Activated naive CD8-positive, alpha-beta T cell treated with anti-CD3 and anti-CD28 coated beads for 36 hours (primary cell): ENCODE measurements at places on chromosomes 6 and 20.

GRCh38 chr20:57605045-57605444 is 15.2 kb downstream of the ZBP1 start:
- H3K4me3 ChIP-seq: no peak overlapping the region
- no peak for DNase-seq
- H3K27me3 ChIP-seq: no peaks in the 10 kb centered on the region
- H3K27ac ChIP-seq: no peak overlapping the region
- peaks cover 7% of the 10 kb centered on the region for H3K4me1 ChIP-seq

DNA sequence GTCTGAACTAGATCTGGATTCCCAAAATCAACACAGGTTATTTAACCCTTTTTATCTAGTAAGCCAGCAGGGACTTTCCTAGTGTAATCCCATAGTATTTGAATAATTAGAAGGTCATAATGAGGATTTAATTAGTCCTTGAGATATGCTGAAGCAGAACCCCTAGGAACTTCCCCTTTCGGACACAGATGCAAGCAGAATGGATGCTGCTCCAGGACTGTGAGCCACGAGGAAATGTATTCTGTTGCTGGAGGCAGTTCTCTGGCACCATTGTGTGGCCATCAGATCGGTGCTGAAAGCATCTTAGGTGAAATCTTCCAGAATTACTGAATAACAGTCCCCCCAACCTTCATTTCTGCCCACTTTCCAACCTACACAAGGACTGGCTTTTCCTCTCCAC is 206.9 kb downstream of the TMEM242 start:
- H3K4me3 ChIP-seq: no peak overlapping the region
- peaks cover 14% of the 10 kb centered on the region for H3K4me1 ChIP-seq
- no peaks in the 10 kb centered on the region for H3K27me3 ChIP-seq
- H3K27ac ChIP-seq: no peak overlapping the region

- DNase-seq: no peak
- H3K27ac ChIP-seq: no peak overlapping the region
- H3K36me3 ChIP-seq: no peaks in the 10 kb centered on the region
- no peaks in the 10 kb centered on the region for H3K27me3 ChIP-seq
Measured at GRCh38 chr20:24842918-24843715, 106.0 kb upstream of the CST7 start.

DNA sequence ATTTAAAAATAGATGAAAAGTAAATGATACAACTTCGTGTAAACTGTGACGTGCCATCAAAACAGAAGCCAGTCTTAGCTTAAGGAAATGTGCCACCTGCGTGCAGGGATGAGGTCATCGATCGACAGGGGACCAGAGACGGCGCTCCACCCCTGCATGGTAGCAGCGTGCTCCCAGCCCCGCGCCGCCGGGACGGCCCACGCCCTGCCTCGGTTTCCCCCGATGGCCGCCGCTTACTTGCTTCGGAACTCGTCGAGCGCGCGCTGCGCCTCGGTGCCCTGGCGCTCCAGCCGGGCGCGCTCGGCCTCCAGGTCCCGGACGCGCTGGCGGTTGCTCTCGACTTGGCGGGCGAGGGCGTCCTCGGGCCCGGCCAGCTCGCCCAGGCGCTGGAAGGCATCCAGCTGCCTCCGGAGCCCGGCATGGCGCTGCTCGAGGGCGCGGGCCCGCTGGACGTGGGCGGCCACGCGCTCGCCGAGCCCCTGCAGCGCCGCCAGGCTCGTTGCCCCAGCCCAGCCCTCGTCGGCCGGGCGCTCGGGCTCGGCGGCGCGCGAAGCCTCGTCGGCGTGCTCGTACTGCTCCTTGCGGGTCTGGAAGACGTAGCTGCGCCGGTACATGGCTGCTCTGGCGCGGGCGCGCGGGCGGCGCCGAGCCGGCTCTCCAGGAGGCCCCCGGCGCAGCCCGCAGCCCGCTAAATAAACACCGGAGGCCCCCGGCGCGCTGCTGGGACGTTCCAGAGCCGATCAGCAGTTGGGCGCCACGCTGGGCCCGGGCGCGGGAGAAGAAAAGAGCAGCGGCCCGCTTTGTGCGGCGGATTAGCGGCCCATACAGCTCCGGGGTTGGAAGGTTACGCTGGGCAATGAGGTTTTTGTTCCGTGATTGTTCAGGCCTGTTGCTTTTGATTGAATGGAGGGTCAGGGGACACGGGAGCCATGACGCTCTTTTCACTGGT is at the start of gene BFSP1:
TSS of gene BFSP1 (minus strand) at position 664 of the 949 bp plus-strand sequence. CDS start at position 614, 50 bp downstream.
- peaks cover 27% of the 10 kb centered on the region for H3K27me3 ChIP-seq
- H3K4me3 ChIP-seq: peak within 1 kb of the TSS; percentile 82
- peak; percentile 62 for DNase-seq

- no peak for DNase-seq
- no peak overlapping the region for H3K4me3 ChIP-seq
- no peaks in the 10 kb centered on the region for H3K4me1 ChIP-seq
- H3K27ac ChIP-seq: no peak overlapping the region
- H3K36me3 ChIP-seq: no peaks in the 10 kb centered on the region
Measured at GRCh38 chr20:55329108-55329507, 676.2 kb downstream of the CBLN4 start.

GRCh38 chr6:151409679-151410078 is 18.3 kb upstream of the ZBTB2 start:
- no peak overlapping the region for H3K4me3 ChIP-seq
- H3K36me3 ChIP-seq: peaks cover 40% of the 10 kb centered on the region
- no peaks in the 10 kb centered on the region for H3K27me3 ChIP-seq
- no peak overlapping the region for H3K27ac ChIP-seq

DNA sequence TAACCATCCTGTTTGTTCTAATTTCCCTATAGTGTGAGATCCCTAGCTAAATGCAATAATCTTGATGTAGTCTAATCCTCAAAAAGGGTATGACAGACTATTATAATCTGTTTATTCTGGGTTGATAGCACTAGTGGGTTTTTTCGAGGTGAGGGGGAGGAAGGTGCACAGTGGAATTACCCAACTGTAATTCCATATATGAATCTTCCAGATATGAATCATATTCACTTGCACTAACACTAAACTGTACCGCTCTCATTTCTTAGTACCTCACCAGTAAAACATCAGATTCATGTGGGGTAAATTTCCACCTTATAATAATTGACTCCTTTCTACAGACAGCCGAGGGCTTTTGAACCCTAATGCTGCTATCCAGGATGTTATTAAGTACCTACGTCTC is 16.5 kb downstream of the NCOA7 start:
- peaks cover 65% of the 10 kb centered on the region for H3K4me1 ChIP-seq
- H3K4me3 ChIP-seq: peak overlapping the region; percentile 26
- DNase-seq: no peak
- no peaks in the 10 kb centered on the region for H3K27me3 ChIP-seq

- H3K36me3 ChIP-seq: no peaks in the 10 kb centered on the region
- peaks cover 57% of the 10 kb centered on the region for H3K27me3 ChIP-seq
- H3K27ac ChIP-seq: peak overlapping the region; percentile 13
Measured at GRCh38 chr20:18276821-18277220, 11.5 kb upstream of the ZNF133 start.

GRCh38 chr20:41245086-41245707 is 72.3 kb downstream of the ZHX3 start:
- H3K4me1 ChIP-seq: peaks cover 15% of the 10 kb centered on the region
- H3K27ac ChIP-seq: no peak overlapping the region
- H3K4me3 ChIP-seq: no peak overlapping the region
- no peak for DNase-seq

- H3K36me3 ChIP-seq: no peaks in the 10 kb centered on the region
- no peak overlapping the region for H3K4me3 ChIP-seq
- H3K4me1 ChIP-seq: no peaks in the 10 kb centered on the region
- no peak for DNase-seq
- H3K27me3 ChIP-seq: peaks cover 5% of the 10 kb centered on the region
- H3K27ac ChIP-seq: no peak overlapping the region
Measured at GRCh38 chr6:53119349-53119748, 29.3 kb downstream of the GCM1 start.

DNA sequence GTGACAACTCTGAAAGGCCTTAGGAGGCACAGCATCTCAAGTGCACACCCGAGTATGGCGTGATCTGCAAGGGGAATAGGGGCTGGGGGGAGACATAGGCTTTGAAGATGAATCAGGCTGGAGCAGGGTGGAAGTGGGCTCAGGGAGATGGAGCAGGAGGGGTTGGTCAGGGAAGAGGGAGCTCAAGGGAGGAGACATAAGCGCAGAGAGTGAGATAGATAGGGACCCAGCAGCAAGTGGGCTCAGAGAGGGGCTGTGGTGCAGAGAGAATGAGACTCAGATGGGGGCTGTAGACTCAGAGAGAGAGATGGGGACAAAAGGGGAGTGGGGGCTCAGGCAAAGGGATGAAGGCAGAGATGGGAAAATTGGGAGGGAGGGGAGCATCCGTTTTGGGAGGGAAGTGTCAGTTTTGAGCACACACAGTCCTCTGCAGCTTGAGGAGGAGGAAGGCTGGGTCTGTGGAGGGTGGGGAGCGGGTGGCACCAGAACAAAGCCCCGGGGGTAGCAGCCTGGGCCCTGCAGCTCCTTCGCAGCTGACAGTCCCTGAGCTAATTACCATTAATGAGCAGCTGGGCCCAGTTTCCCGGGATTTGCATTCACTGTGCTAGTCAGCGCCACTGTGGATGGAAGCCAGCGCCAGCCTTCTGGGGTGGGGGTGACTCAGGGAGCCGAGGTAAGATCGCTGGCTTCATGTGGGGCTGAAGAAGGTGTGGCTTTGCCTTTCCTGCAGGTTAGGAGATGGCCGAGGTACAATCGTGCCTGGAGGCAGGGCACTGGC is 18.7 kb downstream of the SRXN1 start:
- H3K4me3 ChIP-seq: no peak overlapping the region
- peaks cover 4% of the 10 kb centered on the region for H3K27me3 ChIP-seq
- H3K27ac ChIP-seq: no peak overlapping the region
- H3K36me3 ChIP-seq: no peaks in the 10 kb centered on the region
- no peaks in the 10 kb centered on the region for H3K4me1 ChIP-seq

GRCh38 chr6:161434921-161435747 is 161.3 kb upstream of the AGPAT4 start:
- DNase-seq: no peak
- H3K4me1 ChIP-seq: no peaks in the 10 kb centered on the region
- H3K36me3 ChIP-seq: no peaks in the 10 kb centered on the region
- no peak overlapping the region for H3K4me3 ChIP-seq
- H3K27ac ChIP-seq: no peak overlapping the region

DNA sequence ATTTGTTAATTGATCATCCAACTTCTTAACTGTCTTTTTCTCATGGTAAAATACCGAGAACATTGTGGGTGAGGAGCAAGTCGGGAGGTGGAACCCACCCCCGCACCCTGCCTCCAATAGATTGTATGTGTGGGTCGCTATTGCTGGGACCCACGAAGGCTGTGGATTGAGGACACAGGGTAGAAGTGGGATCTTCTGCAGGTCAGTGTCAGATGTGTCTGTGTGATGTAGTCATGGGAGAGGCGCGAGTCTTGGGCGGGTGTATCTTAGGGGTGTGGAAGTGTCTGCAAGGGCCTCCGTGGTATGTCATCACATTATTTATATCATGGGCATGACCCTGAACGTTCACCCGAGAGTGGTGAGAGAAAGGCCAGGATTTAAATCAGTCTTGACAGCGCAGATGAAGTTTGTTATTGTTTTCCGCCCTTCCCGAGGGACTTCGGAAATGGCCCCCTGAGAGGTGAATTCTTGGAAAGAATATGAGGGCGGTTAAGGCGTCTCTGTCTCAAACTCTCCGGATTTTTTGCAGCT is 472 bp upstream of the PAQR8 start:
- peak overlapping the region; percentile 82 for H3K27ac ChIP-seq
- no peaks in the 10 kb centered on the region for H3K27me3 ChIP-seq
- peaks cover 29% of the 10 kb centered on the region for H3K36me3 ChIP-seq

DNA sequence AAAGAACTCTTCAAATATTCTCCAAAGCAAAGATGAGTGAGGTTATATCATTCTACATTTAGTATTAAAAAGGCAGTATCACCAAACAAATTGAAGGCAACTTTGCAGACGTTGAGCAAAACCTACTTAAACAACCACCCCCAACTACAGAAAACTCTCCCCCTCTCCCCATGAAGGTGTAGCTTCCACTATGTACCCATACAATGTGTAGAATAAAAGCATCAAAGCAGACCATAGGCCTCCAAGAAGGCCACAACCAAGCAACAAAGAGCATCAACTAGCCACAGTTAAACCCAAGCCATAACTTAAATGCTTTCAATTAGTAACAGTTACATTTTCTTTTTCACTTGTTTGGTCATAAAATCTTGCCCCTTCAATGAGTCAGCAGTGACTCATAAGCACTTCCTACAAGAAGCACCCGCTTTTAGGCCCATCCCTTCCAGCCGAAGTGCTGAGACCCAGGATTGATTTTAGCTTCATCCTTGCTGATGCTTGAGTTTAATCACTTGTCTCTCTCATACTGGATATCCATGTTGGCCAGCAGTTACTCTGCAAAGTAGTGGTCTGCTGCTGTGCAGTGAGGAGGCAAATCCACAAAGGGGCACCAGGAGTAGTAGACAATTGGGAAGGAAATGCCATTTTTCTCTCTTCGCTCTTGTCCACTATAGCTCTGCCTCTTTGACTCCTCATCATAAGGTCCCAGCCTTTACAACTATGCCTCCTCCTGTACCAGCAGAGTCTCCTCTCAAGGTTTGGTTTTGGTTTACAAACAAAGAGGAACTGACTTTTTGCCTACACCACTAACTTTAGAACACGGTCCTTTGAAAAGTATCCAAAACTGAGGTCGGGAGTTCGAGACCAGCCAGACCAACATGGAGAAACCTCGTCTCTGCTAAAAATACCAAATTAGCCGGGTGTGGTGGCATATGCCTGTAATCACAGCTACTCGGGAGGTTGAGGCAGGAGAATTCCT is 8.4 kb upstream of the NUP153 start:
- H3K36me3 ChIP-seq: peaks cover 1% of the 10 kb centered on the region
- DNase-seq: peak; percentile 30
- peak overlapping the region; percentile 53 for H3K4me3 ChIP-seq

- no peaks in the 10 kb centered on the region for H3K27me3 ChIP-seq
- no peak overlapping the region for H3K4me3 ChIP-seq
- no peaks in the 10 kb centered on the region for H3K36me3 ChIP-seq
Measured at GRCh38 chr20:24762371-24762770, 186.7 kb upstream of the CST7 start.

- H3K36me3 ChIP-seq: no peaks in the 10 kb centered on the region
- H3K4me3 ChIP-seq: no peak overlapping the region
- H3K4me1 ChIP-seq: no peaks in the 10 kb centered on the region
- DNase-seq: no peak
Measured at GRCh38 chr20:16113736-16114135, 459.5 kb downstream of the KIF16B start.

- H3K4me1 ChIP-seq: no peaks in the 10 kb centered on the region
- H3K4me3 ChIP-seq: no peak overlapping the region
- peaks cover 15% of the 10 kb centered on the region for H3K27me3 ChIP-seq
- no peak overlapping the region for H3K27ac ChIP-seq
Measured at GRCh38 chr20:56217829-56218228, 30.7 kb upstream of the MC3R start.

GRCh38 chr6:85186546-85187175 is 263.2 kb upstream of the NT5E start:
- H3K27ac ChIP-seq: no peak overlapping the region
- no peaks in the 10 kb centered on the region for H3K36me3 ChIP-seq
- no peaks in the 10 kb centered on the region for H3K4me1 ChIP-seq
- no peak overlapping the region for H3K4me3 ChIP-seq
- DNase-seq: no peak

DNA sequence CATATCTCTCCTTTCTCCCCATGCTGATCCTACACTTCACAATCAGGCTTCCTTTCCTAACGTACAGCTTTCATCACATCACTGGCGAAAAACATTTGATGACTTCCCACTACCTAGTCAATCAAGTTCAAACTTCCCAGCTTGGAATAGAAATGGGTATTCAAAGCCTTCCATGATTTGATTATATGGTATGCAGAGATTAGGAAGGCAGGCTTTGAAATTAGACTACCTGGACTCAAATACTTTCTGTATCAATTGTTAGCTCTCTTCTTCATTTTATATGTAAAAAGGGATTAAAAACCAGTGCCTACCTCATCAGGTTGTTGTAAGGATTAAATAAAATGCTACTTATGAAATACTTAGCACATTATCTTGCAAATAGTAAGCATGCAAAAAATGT is 7.7 kb downstream of the NCOA6 start:
- DNase-seq: no peak
- H3K27ac ChIP-seq: no peak overlapping the region
- no peak overlapping the region for H3K4me3 ChIP-seq
- H3K27me3 ChIP-seq: no peaks in the 10 kb centered on the region
- peaks cover 39% of the 10 kb centered on the region for H3K4me1 ChIP-seq
